Hematopoietic multipotent progenitor cell treated with erythropoietin and hydrocortisone succinate and interleukin-3 and kit ligand, for 17 days (in vitro differentiated cells): ENCODE measurements at places on chromosomes 4 and X.
A peak's percentile ranks its signal among the peaks of the same experiment; 100 is the strongest.

DNA sequence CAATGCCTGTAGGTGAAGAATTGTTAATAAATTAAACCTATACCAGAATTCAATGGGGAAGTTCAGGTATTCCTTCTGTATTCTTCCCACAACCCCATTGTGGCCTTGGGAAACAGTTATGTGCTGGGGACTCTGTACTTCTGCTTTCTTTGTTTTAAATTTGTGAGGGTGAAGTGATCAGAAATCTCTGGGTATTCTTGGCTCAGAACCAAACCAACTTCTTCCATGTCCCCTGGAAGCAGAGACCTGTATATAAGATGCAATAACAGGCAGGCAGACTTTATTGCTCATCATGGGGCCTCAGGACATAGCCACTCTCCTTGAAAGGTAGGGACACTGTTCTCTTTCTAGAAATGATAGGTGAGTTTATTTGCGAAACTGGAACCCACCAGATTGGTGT lies 19.8 kb upstream of the USP27X start:
- no peak for DNase-seq

DNA sequence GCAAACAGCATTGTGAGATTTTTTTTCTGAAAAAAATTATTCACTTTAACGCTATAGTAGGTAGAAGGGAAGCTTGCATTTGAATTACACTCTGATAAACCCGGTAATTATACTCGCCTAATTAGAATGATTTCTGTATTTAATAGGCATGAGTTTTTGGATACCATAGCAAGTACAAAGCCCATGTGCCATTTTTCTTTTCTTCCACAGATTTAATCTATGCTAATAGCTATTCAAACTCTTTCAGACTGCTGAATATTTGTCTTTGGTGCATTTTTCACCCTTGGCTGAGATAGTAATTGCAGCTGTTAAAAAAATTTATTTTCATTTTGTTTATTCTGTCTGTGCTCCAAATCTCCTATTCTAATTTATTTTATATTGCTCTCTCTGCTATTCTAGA lies 113.0 kb downstream of the EGF start:
- DNase-seq: no peak

GRCh38 chrX:136694431-136695087 lies 46.6 kb downstream of the CD40LG start:
- DNase-seq: peak; percentile 31

DNA sequence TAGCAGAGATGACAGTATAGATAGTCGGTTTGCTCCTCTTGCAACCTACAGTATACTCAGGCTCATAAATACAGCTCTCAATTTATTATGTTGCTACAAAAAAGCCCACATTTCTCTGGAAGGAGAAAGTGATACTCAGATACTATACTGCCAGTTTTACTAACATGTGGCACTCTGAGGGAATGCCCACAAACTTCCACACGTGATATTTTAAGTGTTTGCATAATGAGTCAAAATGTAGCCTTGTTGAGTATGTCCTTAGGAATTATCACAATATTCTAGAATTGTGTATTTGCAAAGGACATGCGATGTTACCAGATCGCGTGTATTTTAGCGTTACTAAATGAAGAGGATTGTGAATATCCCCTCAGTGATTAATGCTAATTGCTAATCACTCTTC lies 929.1 kb downstream of the STIM2 start:
- DNase-seq: no peak

DNA sequence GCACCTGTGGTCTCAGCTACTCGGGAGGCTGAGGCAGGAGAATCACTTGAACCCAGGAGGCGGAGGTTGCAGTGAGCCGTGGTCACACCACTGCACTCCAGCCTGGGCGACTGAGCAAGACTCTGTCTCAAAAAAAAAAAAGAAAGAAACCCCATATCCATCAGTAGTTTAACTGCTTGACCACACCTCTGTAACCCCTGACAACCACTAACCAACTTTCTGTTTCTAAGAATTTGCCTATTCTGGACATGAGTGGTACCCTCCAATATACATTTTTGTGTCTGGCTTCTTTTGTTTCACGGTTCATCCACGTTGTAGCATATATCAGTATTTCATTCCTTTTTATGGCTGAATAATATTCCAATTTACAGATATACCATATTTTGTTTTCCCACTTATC lies 9.1 kb downstream of the PPAT start:
- DNase-seq: no peak

DNA sequence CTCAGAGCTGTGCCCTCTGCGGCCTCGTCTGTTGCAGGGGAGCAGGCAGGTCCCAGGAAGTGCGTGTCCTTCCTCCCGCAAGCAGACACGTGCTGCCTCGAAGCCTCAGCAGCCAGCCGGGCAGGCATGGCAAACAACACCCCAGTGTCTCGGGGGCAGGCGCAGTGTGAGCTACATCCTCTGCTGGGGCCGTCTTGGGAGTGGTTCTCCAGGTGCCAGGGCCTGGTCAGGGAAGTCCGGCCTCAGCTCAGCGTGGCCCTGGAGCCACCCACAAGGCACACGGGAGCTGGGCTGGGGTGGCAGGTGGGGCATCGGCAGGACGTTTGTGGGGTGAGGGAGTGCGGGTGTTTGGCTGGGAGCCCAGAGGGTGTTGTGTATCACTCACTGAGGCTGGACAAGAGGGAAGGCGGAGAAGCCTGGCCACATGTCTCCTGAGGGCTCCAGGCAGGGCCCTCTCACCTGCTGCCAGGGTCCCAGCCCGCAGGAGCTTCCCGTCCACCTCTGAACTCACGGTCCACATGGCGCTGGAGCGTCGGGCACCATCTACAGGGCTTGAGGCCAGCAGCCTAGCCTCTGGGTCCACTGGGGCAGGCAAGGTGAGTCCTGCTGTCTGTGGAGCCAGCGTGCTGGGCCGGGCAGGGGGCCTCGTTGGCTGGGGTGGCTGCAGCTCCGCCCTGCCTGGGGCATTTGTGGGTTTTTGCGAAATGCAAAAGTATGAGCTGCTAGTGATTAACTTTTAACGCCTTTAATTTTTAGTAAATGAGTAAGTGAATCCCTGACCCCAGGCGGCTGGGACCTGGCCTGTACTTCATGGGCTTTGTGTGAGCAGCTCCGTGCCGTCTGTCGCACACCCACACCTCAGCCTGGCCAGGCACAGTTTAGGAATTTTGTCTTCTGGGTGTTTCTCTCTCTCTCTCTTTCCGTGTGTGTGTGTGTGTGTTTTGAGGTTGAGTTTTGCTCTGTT lies 17.3 kb upstream of the UVSSA start:
- no peak for DNase-seq

DNA sequence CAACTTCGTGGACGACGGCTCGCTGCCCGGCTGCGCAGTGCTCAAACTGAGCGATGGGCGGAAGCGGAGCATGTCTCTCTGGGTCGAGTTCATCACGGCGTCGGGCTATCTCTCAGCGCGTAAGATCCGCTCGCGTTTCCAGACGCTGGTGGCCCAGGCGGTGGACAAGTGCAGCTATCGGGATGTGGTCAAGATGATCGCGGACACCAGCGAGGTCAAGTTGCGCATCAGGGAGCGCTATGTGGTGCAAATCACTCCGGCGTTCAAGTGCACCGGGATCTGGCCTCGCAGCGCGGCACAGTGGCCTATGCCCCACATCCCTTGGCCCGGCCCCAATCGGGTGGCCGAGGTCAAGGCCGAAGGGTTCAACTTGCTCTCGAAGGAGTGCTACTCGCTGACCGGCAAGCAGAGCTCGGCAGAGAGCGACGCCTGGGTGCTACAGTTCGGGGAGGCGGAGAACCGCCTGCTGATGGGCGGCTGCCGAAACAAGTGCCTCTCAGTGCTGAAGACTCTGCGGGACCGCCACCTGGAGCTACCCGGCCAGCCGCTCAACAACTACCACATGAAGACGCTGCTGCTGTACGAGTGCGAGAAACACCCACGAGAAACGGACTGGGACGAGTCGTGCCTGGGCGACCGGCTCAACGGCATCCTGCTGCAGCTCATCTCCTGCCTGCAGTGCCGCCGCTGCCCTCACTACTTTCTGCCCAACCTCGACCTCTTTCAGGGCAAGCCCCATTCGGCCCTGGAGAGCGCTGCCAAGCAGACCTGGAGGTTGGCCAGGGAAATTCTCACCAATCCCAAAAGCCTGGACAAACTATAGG lies 1.5 kb downstream of the MAB21L2 start:
- no peak for DNase-seq

- DNase-seq: no peak
Observed at GRCh38 chrX:77640702-77641101, 145.3 kb downstream of the ATRX start.

DNA sequence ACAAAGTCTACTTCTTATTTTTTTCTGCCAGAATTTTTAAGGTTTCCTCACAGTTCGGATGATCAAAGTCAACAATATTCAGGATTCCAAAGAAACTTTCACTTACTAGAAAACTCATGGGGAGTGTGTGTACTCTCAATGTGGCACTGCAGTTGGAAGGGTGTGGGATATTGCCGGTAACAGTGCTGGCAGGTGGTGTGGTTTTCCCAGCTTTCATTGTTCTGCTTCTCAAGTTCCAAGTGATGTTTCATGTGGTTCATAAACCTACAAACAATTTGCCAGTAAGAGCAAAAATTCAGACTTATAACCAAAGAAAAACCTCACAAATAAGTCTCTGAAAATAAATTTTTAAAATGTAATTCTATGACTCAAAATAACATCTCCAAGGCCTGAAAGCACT lies 39.8 kb downstream of the ZNF280C start:
- no peak for DNase-seq

- DNase-seq: no peak
Observed at GRCh38 chr4:105350859-105351490, 122.9 kb downstream of the PPA2 start.

- DNase-seq: no peak
Observed at GRCh38 chr4:83237591-83237990, 47.0 kb downstream of the COQ2 start.

DNA sequence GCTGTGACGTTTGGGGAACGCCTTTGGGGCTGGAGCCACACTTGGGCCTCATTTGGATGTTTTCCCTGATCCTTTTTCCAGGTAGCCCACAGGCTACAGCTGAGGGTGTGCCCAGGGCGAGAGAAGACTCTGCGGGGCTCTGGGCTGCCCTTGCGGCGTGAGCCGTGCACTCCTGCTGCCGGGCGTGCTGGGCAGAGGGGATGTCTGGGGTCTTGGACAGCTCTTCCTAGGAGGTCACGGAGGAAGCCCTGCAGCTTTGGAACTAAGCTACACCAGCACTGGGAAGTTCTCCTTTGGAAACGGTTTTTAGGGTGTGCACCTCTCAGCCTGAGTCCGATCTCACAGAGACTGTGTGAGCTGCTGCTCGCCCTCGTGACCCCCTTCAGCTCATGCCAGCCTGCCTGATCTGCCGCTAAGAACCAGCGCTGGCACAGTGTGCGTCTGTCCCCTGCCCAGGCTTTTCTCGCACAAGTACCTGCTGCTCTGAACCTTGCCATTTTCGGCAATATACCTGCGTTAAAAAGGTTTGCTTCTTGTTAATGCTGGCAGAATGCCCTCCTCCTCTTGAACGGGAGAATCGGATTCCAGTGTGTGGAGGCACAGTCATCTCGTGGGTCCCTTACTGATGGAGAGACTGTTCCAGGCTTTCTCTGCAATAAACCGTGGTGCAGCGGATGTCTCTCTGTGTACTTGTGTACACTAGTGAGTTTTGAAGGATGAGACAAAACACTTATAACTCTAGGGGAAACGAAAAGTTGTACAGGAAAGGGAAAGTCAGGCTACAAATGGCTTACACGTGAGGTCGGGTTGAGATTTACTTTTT lies 14.3 kb downstream of the MSANTD1 start:
- DNase-seq: no peak

DNA sequence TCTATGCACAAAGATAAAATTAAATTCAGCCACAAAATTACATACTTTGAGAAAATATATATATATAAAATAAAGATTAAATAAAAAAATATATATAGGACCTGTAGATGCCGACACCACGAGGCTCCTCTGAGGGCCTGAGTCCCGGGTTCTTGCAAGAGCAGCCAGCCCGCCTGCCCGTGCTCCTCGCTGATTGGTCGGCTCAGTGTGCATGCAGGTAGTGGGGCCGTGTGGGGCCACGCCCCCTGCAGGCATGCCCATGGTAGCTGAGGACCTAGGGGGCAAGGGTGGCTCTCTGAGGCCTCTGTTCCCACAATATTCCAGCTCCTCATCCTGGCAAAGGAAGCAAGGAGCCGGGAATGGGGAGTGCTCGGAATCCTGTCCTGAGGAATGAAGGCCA lies 80.5 kb upstream of the AMELX start:
- DNase-seq: no peak

- no peak for DNase-seq
Observed at GRCh38 chrX:138925330-138925729, 213.8 kb upstream of the FGF13 start.
